ENCODE measurements at places on chromosomes 7 and 10.
A peak's percentile ranks its signal among the peaks of the same experiment; 100 is the strongest.

DNA sequence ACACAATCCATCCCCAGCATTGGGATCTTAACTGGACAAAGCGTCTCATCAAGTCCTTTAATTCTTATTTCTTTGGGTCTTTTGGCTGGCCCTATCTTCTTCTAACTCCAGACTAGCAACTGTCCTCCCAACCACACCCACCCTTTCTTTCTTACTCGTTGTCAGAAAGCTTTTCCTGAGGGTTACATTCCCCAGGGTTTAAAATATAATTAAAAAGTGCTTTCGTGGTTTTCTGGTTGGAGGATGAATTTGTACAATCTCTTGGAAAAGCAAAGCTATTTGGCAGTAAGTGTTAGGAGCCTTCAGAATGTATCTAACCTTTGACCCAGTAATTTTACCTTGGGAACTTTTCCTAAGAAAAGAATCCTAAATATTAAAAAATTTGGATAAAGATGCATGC, 10.4 kb upstream of the ITGB8 start:
- no peak for DNase-seq

- no peak for DNase-seq
These were observed 52.5 kb upstream of the USP6NL start for GRCh38 chr10:11663763-11664555.

GRCh38 chr7:157250605-157251228, 86.1 kb upstream of the DNAJB6 start:
- peak; percentile 28 for DNase-seq

DNA sequence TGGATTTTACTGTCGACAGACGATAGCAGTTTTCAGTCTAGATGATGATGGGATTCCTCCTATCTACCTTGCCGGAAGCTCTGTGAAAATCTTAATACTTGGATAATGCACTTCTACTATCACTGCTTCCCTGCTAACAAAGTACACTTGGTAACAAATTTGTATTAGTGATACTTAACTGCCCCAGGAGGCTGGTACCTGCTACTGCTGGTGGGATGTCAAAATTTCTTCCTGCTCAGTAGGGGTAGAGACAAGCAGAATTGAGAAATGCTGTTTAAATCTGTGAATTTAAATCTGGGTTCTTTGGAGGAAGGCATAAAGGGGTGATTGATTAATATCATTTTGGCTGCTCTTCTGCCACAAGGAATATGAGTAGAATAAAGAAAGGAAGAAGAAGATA, 99.8 kb upstream of the STRIP2 start:
- no peak for DNase-seq

GRCh38 chr10:33291053-33291592, 43.3 kb downstream of the NRP1 start:
- no peak for DNase-seq

DNA sequence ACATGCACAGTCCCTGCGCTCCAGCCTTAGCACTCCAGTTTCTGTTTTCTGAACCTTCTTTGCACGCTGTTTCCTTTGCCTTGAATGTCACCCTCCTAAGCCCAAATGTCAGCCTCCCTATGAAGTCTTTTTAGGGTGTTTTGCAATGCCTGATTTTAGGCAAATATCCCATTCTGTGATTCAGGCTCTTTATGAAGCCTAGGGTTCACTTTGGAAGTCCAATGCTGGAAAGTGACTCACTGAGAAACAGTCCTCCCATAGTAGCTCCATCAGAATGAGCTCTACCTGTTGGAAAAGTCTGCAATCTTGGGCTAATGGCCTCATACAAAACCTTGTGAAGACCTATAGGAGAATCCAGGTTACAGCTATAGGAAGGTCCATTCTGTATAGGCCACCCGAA, 5.3 kb downstream of the LAMB4 start:
- DNase-seq, result no peak

- DNase-seq, result no peak
These were observed 120.1 kb downstream of the WDFY4 start for GRCh38 chr10:48804740-48805182.

GRCh38 chr7:158666401-158666800, 38.2 kb downstream of the NCAPG2 start:
- no peak for DNase-seq

Data from T-helper 9 cell (primary cell).